Activated naive CD8-positive, alpha-beta T cell treated with anti-CD3 and anti-CD28 coated beads, Interleukin-2, amount 50 U/mL, for 24 hours (primary cell): ENCODE measurements at places on chromosomes 1 and 21.

- DNase-seq, result no peak
Measured at GRCh38 chr1:200767321-200767720, 28.6 kb downstream of the CAMSAP2 start.

DNA sequence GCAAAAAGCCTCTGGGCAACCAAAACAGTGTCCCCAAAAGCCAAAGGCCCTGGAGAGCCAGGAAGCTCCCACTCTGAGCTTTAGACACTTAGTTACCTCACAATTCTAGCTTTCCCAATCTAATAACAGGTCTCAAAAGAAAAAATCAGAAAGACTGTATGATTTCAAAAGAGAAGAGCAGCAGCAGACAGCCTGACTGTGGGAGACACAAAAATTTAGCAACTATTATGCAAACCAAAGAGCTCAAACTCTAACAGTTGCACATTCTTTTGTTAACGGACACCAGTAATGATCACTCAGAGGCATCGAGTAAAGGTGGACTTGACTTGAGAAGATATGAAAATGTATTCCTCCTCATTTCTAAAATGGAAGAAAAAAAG, 160.1 kb downstream of the SLC45A1 start:
- no peak for DNase-seq

- DNase-seq, result no peak
Measured at GRCh38 chr1:18637511-18637960, 6.9 kb downstream of the PAX7 start.

- peak; percentile 71 for DNase-seq
Measured at GRCh38 chr21:46097336-46098293, at the start of gene COL6A2. TSS of gene COL6A2 (plus strand) at chr21:46098112.

GRCh38 chr1:244365809-244366208, 85.9 kb downstream of the ADSS2 start:
- DNase-seq, result no peak

- no peak for DNase-seq
Measured at GRCh38 chr1:117128323-117129079, 7.0 kb upstream of the TRIM45 start.

DNA sequence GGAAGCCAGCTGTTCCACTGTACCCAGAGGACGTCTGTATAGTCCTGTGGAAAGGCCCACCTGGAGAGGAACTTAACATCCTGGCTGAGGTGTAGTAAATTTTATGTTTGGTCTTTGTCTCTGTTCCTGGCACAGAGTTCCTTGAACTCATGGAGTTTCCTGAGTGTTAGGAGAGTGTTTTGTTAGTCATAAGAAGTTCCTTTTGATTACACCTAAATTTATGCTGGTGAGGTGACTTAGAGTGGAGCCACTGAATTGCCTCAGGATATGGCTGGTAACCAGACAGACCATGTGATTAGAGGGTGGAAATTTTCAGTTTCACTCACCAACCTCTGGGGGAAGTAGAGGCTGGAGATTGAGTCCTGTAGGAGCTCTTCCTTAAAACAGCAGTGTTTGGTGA, 57.9 kb downstream of the RASAL2 start:
- DNase-seq, result no peak

- DNase-seq, result no peak
Measured at GRCh38 chr1:237247442-237247841, 205.5 kb downstream of the RYR2 start.

DNA sequence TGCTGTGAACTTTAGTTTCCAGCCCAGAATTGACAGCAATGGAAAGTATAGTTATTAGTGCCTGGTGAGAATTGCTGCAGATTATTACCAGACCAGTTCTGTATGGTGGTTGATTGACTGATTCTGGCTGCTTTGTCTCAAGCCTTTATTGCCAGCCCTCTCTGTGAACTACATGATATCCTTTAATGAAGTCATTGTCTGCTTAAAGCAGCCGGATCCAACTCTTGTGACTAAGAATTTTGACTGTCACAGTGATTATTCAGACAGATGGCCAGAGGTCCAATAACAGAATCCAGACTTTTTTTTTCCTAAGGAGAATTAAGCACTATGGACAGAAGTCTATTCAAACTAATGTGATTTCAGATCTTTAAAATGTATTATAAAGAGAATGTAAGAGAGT, 1548.6 kb upstream of the B3GALT2 start:
- DNase-seq, result no peak

- DNase-seq, result no peak
Measured at GRCh38 chr1:185156288-185156853, 382 bp downstream of the TRMT1L start.

DNA sequence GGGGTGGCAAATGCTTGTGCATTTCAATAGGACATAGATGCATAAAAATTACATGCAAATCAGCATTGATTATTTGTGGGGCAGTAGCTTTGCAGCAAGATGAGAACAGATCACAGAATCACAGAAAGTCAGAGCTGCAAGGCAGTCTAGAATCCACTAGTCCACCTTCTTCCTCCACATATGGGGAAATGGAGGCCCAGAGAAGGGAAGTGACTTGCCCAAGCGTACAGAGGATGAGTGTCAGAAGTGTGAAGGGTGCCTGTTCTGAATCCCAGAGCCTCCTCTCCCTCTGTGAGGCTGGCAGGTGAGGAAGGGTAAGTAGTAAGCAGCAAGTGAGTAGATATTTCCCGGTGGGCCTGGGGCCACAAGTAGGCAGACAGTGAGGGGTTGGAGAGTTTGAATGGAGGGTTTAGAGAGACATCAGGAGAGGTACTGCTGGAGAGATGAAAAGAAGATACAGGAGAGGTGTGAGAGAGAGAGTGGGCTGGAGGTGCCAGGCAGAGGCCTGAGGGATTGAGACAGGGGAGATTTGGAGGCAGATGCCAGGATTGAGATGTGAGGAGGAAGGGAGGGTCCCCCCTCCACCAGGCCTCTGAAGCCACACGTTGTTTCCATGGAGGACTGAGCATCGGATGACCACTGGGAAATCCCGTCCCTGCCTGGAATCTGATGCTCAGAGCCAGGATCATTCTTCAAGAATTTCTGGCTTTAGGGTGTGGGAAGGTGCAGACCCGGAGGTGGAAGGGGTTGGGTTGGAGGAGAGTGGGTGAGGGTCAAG, 4.8 kb upstream of the MYOG start:
- no peak for DNase-seq

- no peak for DNase-seq
Measured at GRCh38 chr1:242454262-242455051, 70.0 kb downstream of the PLD5 start.

DNA sequence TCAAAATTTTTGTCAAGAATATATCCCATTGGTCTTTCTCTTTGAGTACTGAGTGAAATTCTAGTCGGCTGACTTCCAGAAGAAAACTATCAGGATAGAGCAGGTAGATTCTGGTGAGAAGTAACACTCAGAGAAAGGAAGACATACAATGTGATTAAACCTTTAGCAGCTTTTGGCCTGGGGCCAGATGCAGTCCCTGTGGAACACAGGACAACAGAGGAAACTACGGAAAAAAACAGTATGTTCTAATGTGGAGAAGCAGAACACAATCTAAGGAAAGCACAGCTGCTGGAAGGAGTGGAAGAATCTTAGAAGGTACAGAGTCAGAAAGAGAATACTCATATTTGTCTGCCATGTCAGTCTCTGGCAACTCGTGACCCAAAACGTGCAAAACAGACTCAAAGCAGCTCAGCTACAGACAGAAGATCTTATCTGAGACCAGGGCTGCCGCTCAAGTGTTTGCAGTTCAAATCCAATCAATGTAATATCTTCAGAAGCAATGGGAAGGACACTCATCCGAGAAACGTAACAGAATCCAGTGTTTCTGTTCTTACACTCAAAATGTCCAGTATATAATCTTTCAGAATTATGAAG, 283.8 kb downstream of the MRPL39 start:
- no peak for DNase-seq

GRCh38 chr1:17802164-17802563, 47.0 kb downstream of the ACTL8 start:
- no peak for DNase-seq

DNA sequence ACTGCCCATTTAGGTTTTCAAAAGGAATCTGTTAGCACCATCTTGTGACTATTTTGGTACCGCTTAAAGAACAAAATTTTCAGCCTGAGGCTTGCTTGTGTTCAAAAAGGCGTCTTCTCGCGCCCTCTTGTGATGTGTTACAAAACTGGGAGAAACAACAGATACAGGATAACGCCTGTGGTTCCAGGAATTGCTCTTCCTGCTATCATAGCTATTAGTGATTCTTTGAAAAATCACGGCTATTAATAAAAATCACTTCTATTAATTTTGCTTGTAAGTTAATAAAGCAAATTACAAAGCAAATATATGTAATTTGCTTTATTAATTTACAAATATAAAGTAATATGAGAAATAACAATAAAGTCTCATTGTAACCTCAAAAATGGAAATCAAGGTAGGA, 82.2 kb upstream of the ABCD3 start:
- DNase-seq, result peak; percentile 7

DNA sequence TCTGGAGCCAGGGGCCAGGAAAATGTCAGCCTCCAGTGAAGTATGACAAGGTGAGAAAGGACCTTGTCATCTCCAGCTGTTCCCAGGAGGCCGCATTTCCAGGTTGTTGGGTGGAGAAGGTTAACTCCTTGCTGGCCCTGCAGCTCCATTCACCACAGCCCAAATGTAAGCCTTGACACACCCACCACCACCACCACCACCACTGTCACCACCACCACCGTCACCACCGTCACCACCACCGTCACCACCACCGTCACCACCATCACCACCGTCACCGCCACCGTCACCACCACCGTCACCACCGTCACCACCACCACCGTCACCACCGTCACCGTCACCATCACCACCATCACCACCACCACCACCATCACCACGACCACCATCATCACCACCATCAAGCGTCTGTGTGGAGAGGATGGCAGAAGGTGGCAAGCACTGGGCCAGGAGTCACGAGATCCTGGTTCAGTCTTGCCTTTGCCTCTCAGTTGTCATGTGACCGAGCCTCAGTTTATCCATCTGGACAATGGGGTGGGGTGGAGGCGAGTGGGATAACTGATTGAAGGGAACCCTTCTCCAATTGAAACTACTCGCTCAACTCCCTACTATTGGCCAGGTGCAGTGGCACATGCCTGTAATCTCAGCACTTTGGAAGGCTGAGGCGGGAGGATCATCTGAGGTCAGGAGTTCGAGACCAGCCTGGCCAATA, 21.2 kb upstream of the FAM131C start:
- DNase-seq, result no peak

DNA sequence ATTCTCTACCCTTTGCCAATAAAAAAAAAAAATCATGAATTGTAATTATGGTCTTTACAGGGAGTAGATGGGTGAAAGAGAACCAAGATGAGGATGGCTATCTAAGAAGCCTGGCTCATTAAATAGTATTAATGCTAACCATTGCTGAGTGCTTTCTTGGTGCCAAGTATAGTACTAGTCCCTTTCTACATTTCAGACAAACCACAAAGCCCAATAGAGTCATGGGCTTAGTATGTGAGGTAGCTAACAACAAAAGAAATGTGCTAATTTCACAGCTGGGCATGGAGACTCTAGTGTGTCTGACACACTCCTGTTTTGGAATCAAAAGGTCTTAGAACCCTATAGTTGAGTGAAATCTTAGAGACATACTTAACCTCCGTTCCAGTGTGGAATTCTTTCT, 84.5 kb upstream of the ESRRG start:
- DNase-seq, result no peak

- DNase-seq, result no peak
Measured at GRCh38 chr1:205826016-205826806, 13.2 kb upstream of the SLC41A1 start.

GRCh38 chr1:157819896-157820295, at the start of gene FCRL1:
TSS of gene FCRL1 (minus strand) at chr1:157820120. CDS start at chr1:157820037, 83 bp downstream.
- DNase-seq, result no peak

DNA sequence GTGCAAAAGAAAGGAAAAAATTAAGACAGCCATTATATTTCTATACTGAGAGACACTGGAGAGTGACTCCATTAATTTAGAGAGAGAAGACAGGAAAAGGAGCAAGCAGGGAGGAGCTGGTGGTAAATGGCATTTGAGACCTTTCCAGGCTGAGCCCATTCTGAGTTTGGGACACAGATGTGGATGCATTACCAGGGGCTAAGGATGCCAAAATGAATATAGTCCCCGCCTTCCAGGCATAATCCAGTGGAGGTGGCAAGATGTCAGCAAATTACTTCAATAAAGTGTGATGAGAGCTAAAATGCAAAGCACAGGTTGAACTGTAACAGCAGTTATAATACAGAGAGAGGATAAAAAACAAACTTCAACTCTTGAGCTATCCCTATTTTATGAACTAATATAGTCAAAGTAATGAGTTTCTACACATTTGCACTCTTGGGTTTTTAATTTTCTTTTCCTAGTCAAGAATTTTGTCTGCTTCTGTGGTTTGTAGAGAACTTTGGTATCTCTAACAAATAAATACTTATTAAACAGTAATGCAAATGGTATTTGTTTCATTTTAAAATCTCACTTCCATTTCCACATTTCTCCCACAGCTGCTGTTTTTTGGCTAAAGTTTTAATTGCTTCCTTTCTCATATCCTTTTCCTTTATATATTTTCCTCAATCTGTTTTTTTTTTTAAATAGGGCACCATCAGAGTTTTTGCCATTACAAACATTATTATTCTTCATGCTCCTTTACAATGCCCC, 228.2 kb upstream of the KCNK2 start:
- DNase-seq, result no peak

GRCh38 chr1:234149217-234149616, 224.0 kb upstream of the COA6 start:
- no peak for DNase-seq

DNA sequence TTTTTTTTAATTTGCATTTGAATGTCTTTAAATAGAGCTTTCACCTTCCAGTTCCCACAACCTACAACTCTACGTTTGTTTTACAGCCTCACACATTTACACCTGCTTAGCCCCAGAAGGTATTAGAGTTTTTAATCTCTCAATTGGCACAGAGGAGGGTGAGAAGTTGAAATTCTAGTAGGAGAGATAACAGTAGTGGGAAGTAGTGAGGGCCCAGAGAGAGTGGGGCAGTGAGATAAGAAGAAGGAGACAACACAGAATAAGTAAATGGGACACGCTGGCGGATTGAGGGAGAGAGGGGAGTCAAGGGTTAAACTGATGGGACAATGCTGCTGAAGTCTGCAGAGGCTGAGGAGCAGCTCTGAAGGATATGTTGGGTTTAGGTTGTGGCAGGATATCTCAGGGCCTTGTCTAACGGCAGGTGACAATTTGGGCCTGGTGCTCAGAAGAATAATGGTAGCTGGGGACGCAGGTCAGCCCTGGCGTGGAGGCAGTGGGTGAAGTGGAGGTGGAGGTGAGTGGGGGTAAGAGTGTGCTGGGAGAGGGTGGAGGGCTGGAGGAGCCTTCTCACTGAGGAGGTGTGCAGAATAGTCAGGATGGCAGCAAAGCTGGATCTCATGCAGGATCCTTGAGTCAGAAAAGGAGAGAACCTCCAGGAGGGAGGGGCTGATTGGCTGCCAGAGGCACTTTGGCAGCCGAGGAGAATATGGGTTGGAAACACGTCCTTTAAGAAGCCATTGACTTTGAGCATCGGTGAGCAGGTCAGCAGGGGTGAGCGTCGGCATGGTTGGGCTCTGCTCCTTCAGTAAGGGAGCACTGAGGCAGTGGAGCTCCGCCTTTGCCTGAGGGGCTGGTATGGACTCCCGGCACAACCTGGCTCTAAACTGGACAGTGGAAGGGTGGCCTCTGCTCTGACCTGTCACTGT, 72.9 kb downstream of the SYT6 start:
- DNase-seq, result no peak

GRCh38 chr1:16067127-16067768, 6.2 kb downstream of the FAM131C start:
- DNase-seq, result no peak
